Aorta (tissue), 5 donors: ENCODE measurements at places on chromosomes 16 and 17. TPM values are rescaled to one million over a fixed set of nuclear protein-coding genes. Genes with fewer than 3 reads are reported as not detected.

DNA sequence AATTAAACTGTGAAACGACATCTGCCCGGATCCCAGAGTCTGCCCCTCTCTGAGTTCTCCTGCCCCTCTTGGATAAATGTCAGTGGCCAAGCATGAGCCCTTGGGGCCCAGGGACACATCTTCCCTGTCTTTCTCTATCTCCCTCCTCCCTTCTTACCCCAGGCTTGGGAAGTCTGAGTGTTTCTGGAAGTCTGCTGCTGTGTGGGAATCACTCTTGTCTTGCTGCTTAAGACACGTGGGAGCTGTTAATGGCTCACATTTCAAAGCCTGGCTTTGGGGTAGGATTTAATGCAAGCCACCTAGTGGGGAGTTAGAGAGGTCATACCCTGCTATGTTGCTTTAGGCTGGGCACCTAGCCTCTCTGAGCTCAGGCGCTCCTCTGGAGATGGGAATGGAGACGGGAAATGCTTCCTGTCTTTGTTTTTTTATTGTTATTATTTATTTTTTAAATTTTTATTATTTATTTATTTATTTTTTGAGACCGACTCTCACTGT is 218.5 kb upstream of the CIBAR2 start:
- H3K27ac ChIP-seq, result no peak overlapping the region
- no peak overlapping the region for H3K4me3 ChIP-seq
- no peaks in the 10 kb centered on the region for H3K36me3 ChIP-seq
- no peaks in the 10 kb centered on the region for H3K4me1 ChIP-seq

- H3K4me1 ChIP-seq, result no peaks in the 10 kb centered on the region
- H3K4me3 ChIP-seq, result no peak overlapping the region
- H3K36me3 ChIP-seq, result no peaks in the 10 kb centered on the region
- no peak overlapping the region for H3K27ac ChIP-seq
- H3K27me3 ChIP-seq, result no peaks in the 10 kb centered on the region
Measured at GRCh38 chr17:27525836-27526603, 69.8 kb downstream of the KSR1 start.

DNA sequence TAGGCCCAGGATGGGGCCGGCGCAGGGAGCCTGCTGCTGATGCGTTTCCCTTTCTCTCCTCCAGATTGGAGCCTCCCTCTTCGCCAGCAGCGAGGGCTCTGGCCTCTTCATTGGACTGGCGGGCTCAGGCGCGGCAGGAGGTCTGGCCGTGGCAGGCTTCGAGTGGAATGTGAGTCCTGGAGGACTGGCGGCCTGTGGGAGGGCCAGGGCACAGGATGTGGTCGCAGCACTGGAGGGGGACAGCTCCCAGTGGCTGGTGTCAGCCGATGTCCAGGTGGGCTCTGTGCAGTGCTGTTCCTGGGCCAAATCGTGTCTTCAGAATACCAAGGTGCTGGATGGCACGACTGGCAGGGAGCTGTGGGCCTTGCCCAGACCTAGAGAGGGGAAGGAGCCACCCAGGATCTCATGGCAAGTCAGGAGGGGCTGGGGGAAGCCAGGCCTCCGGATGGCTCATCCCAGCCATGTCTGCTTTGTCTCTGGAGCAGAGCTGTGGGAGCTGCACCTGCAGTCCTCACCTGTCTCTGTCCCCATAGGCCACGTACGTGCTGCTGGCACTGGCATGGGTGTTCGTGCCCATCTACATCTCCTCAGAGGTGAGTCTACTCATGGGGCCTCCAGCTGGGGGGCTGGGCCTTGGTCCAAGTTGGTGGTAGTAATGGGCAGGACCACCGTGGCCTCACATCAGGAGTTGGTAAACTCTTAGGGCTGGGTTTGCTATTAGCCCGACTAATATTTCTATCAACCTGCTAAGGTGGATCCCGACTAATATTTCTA is 7.3 kb downstream of the SLC5A10 start:
- no peak overlapping the region for H3K27ac ChIP-seq
- H3K36me3 ChIP-seq, result no peaks in the 10 kb centered on the region
- no peak overlapping the region for H3K4me3 ChIP-seq
- H3K27me3 ChIP-seq, result no peaks in the 10 kb centered on the region
- no peaks in the 10 kb centered on the region for H3K4me1 ChIP-seq

GRCh38 chr17:80504686-80505413 is 28.4 kb upstream of the NPTX1 start:
- H3K4me1 ChIP-seq, result no peaks in the 10 kb centered on the region
- no peaks in the 10 kb centered on the region for H3K27me3 ChIP-seq
- DNase-seq, result no peak
- no peak overlapping the region for H3K4me3 ChIP-seq
- no peaks in the 10 kb centered on the region for H3K36me3 ChIP-seq

DNA sequence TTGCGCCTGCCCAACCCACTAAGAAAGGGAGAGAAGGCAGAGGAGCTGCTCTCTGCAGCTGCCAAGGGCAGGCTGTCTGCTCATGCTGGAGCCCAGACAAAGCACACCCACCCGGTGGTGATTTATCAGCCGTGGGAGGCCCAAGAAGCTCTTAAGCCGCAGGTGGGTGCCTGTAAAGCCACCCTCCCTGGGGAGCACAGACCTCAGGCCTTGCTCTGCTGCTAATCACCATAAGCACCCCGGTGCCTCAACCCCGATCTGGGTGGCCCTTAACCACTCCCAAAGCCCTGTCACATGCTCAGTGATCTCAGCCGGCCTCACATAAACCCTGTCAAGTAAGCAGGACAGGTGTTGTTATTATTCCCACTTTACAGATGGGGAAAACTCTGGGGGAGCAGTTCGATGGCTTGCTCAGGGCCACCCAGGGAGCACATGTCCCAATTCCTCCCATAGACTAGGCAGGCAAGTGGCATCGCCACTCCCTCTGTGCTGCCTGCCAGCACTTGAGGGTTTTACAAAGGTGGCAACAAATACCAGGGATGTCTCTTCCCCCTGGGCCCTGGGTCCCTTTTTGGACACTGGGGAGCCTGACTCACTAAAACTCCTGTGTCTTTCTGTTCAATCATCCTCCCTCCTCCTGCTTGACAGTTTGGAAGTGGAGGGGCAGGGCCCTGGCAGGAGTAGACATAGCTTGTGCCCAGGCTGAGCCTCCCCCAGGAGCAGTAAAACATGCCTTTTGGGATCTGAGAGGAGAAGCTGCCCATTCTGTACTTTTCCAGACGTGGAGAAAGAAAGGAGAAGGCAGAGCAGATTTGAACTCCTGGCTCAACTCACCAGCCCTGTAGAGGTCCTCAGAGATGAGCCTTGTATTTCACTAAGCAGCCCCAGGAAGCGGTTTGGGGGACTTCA is 299.3 kb downstream of the SOX9 start:
- H3K4me3 ChIP-seq, result no peak overlapping the region
- no peaks in the 10 kb centered on the region for H3K36me3 ChIP-seq
- DNase-seq, result no peak
- no peaks in the 10 kb centered on the region for H3K4me1 ChIP-seq
- no peaks in the 10 kb centered on the region for H3K27me3 ChIP-seq

The SPATA20 gene
- 41.9 TPM for total RNA-seq

The TMC5 gene
- not detected for total RNA-seq

The TNP2 gene
- not detected for total RNA-seq

The FOXF1 gene
- total RNA-seq, result 1.8 TPM

The GP2 gene
- total RNA-seq, result 5.4 TPM
